KG1 (cell line): ENCODE measurements at places on chromosomes 2 and 18.
A peak's percentile ranks its signal among the peaks of the same experiment; 100 is the strongest.

DNA sequence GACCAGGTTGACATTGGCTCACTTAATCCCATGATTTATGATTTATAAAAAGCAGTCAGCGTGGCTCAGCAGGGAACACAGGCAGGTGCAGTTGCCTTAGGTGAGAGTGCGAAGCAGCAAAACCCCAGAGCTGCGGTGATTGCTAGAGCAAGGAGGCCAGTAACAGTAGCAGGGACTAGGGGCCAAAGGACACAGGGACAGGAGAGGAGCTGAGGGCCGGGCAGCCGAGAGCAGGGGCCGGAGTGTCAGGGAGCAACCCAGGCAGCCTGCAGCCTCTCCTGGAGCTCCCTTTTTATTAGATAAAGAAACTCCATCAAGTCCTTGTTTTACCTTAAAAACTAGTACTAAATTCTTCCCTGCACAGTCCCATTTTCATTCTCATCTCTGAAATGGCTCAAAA is 4.3 kb downstream of the MC2R start:
- DNase-seq, result no peak

DNA sequence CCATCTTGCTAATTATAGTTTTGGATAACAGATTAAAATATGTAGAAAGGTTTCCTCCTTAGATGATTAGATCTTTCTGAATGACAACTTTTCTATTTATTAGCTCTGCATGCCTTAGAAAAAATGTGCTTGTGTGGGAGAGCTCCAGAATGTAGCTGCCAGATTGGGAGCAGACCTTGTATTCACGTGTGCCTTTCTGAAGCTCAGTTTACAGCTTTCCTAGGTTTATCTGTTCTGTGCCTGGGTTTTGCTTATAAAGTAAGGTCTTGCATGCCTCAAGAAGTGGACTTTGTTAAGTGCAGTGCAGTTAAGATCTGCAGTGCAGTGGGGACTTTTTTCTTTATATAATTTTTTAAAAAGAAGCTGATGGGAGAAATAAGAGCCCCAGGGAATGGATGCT is 179.0 kb downstream of the DCC start:
- no peak for DNase-seq

DNA sequence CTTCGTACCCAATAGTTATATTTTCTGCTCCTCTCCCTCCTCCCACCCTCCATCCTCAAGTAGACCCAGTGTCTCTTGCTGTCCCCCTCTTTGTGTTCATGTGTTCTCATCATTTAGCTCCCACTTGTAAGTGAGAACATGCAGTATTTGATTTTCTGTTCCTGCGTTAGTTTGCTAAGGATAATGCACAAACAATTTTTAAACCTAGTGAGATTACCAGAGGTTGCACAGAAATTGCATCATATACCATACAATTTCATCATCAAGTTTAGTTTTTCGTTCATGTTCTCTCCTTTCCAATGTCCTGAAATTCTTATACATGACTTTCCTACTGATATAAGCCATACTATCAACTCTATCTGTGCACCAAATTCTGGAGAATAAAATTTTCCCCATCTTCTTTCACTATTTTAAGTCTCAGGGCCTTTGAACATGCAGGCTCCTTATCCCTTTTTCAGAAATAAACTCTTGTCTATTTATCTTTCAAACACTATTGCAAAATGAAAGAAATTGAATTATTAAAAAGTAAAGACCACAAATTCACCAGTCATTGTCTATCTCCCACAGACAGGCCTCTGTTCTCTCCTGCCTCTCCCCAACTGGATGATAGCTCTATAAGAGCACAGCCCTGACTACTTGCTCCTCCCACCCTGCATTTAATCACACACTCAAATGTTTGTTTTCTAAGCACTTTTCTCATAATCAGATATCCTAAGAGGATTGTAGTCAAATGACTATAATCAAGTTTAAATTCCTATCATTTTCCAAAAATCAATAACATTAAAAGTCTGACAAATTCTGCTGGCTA is 27.2 kb upstream of the B4GALT6 start:
- no peak for DNase-seq

DNA sequence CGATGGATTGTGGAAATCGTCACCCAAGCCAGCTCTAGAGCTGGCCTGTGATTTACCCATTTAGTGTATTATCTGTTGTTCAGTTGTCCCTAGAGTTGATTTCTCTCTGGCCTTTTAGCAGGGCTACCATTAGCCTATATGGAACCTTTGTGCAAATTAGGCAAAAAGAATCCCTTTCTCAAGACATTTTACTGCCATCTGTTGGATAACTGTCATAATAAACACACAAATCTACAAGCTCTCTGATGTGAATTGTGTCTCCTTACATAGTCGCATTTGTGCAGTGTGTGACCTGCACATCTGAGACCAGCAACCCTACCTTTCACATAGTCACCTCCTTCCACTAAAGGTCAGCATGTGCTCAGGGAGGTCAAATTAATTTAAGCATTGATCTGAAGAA is 34.0 kb downstream of the LOXHD1 start:
- peak; percentile 46 for DNase-seq

DNA sequence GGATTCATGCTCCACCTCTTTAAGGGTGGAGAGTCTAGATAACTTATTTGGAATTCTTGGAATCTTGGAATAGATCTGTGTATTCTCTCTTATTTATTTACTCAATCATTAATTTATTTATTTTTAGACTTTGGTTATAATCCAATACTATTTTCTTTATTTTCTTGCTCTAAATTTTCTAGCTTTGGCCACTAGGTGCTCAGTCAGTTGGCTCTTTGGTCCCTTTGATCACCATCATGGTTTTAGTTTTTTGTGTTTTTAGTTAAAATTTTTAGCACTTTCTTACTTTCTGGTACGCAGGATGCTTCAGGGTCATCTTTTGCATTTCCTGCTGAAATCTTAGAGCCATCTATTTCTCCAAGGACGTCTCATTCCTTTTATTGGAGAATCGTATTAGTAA is 5.2 kb upstream of the PLEK start:
- DNase-seq, result no peak

- no peak for DNase-seq
Observed at GRCh38 chr2:186946896-186947467, 98.0 kb upstream of the ZSWIM2 start.

DNA sequence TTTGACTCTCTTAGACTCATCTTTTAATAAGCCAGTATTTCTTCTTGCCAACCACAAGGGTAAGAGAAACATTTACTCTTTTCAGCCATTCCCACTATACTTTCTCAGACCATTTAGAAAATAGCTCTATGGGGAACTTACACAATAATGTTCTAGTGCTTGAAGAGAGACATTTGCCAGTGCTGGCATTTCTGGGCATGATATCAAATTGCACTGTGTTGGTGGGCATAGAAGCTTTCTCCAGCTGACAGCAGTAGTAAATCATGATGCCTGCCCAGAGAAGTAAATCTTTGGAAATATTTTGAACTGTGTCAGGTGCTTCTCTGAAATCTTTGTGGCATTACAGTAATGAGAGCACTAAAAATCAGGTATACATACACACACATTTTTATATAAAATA is 346.6 kb downstream of the CBLN2 start:
- no peak for DNase-seq

DNA sequence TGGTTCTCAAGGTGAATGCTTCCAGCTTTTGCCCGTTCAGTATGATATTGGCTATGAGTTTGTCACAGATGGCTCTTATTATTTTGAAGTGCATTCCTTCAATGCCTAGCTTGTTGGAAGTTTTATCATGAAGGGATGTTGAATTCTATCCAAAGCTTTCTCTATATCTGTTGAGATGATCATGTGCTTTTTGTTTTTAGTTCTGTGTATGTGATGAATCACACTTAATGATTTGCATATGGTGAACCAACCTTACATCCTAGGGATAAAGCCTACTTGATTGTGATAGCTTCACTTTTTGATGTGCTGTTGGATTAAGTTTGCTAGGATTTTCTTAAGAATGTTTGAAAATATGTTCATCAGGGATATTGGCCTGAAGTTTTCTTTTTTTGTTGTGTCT is 112.1 kb downstream of the MBD2 start:
- DNase-seq, result no peak

DNA sequence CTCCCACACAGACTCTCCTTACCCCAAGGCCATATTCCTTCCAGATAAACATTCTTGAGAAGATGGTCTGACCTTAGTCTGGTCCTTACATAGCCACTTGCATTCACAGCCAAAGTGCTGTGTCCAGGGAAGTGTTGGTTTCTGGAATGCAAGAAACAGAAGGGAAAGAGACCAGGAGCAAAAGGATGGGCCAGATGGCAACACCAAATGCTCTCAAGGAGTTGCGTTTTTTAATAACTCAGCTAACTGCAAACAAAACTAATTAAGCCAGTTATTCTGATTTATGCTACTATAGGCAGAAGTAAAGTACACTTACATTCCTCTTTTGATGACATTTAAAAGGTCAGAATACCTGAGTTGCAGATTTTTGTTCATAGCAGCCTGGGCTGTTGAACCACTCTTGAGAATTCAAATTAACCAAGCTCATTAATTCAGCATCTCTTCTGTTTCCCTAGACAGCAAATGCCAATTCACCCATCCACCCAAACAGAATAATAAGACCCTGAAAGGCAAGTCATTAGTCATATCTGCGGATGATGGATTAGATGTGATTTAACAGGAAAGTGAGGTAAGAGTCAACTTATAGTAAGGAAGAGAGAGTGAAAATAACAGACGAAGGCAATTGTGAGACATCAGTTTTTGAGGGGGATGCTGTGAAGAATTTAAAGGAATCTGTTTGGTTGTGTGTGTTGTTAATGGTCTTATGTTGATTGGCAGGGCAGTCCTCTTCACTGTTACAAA is 18.8 kb downstream of the CCDC85A start:
- DNase-seq, result no peak

DNA sequence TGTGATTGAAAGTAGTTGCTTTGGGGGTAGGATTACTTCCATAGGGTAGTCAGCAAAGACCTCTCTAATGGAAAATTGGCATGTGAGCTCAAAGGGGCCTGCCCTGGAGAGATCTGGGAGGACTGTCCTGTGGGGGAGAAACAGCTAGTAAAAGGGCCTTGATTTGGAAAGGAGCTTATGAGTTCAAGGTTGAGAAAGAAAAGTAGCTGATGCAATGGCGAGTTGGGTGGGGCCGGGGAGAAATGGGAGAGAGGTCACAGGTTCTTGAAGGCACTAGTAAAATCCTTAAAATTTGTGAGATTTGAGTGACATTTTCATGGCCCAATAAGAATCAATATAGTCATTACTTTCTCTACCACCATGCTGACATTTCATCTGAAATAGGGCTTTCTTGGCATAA is 82.0 kb upstream of the CCDC195 start:
- DNase-seq, result no peak

DNA sequence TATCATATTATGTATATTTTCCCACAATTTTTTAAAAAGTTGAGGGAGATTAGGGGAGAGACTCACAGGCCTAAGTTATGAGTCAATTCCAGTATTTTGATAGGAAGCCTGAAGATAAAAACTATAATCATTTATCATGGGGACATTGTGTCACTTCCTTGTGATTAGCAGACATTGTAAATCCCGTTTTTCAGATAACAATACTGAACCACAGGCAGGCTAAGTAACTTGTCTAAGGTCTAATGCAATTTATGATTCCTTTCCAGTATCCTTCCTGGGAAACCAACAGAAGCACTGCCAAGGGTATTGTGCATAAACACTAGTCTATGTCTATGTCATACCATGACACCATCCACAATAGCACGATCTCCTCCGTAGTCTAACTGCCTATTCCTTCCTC is 235.2 kb upstream of the PIK3C3 start:
- no peak for DNase-seq

GRCh38 chr18:29123706-29124530 is 947.0 kb upstream of the CDH2 start:
- DNase-seq, result no peak

DNA sequence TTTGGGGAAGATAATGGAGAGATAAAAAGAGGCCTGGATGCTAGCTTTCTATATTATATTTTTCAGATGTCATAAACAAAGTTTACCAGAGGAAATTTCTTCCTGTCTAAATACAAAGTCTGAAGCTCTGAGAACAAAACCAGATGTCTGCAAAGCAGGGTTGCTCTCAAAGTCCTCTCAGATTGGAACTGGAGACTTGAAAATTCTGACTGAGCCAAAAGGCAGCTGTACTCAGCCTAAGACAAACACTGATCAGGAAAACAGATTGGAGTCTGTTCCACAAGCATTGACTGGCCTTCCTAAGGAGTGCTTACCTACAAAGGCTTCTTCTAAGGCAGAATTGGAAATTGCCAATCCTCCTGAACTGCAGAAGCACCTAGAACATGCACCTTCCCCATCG is 25.1 kb downstream of the KDM3A start:
- DNase-seq, result no peak

- DNase-seq, result no peak
Observed at GRCh38 chr2:21422050-21422449, 298.3 kb downstream of the TDRD15 start.

DNA sequence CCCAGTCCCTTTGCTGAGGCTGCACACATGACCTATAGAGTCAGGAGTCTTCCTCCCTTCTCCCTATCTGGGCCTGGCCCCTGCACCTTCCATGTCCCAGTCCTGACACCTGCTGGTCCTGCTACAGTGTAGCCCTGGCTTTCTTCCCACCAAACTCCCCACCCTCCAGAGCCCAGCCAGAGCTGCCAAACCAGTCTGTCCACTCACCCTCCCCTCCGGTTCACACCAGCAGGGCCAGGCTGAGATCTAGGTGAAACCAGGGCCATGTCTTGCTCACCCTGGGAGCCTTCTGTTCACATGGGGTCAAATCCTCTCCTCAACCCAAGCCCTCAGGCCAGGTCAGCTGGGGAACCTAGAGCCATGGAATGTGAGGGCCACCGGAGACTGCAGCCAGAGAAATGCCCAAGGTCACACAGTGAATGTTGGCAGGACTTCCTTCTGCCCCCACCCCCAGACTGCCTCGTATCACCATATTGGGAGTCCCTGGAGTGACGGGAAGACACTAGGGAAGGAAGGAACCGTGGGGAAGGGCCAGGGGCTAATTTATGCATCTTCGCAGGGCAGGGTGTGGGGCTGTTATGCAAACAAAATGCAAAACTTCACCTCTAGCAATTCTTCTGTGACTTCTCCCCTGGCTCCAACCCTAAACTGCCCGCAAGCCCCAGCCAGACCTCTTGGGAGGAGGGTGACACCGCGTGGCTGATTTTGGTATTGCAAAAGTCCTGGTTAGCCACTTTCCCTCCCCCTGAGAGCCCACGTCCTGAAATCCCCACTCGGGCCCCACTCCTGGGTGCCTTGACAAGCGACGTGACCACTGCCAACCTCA is 14.6 kb downstream of the TNS1 start:
- DNase-seq, result peak; percentile 80

DNA sequence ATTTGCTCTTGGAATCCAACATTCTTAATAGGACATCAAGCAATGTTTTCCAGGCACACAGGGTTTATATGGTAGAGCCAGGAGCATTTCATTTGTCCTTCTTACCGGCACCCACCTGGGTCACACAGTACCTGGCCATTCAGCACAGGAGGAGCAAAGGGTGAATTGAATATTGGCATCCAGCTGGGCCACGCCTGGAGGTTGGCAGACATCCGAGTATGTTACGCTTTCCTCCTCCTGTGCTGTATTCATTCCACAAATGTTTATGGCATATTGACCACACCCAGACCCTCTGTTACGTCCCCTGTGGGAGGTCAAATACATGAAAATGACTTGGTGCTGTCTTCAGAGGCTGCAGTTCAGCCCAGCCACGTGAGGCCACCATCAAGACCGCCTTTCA is 206.2 kb downstream of the RTP5 start:
- DNase-seq, result no peak
